ENCODE measurements at places on chromosomes 13 and 19.

- no peak for DNase-seq
These were observed 2172.2 kb downstream of the PCDH9 start for GRCh38 chr13:65057986-65058385.

- no peak for DNase-seq
These were observed 168.1 kb upstream of the SOX21 start for GRCh38 chr13:94880463-94880862.

DNA sequence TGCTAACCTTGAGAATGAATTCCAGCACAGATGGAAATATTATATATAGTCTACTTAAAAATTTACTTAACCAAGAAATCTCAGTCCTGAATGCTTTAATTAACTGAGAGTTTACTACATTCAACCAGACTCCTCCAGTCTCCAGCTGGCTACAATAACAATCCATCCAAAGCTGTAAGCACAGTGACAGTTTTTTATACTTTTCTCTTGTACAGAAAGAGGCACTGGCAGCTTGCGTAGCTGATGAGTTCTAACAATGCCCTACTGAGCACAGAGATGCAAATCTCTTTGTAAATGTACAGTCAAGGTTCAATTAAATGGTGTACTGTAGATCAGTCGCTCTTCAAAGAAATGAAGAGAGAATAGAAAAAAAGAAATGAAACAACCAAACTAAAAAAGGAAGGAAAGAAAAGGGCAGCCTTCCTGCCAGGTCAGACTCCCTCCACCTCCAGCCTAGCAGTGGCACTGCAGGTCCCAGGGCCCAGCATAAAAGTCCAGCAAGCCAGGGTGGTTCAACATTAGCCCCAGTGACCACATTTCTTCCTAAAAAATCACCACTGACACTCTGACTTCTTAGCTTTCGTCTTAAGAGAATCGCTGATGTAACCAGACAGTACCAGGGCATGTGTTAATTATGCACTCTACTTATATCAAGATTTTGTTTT lies 88.4 kb downstream of the SACS start:
- no peak for DNase-seq

GRCh38 chr13:31891472-31891871 lies 140.1 kb upstream of the FRY start:
- no peak for DNase-seq

DNA sequence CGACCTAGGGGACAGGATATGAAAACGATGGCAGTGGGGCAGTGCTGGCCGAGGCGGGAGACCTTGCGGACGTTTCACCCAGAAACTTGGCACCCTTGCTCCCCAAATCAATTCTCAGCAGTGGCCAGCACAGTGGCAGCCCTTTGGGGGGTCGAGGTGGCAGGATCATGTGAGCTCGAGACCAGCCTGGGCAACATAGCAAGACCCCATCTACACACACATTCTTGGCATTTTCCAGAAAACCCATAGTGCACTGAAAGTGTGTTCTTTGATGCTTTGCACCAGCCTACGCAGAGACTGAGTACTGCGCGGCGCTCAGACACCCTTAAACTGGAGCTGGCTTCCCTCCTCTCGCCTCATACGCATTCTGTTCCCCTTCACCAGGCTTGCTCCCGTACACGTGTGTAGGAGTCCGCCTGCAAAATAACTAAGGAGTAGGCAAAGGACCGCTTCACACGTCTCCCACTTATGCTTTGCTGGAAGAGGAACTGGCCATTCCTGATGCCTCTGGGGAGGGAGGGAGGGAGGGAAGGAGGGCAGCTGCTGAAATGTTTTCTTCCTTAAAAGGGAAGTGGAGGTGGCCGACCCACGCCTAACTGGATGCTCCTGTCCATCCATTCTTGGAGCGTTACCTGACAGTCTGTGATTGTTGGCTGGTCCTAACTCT lies 23.5 kb upstream of the MIER2 start:
- DNase-seq, result no peak

- peak; percentile 22 for DNase-seq
These were observed 4.4 kb upstream of the TMEM272 start for GRCh38 chr13:51849145-51850101.

- no peak for DNase-seq
These were observed 9.9 kb upstream of the KLHL26 start for GRCh38 chr19:18626906-18627305.

DNA sequence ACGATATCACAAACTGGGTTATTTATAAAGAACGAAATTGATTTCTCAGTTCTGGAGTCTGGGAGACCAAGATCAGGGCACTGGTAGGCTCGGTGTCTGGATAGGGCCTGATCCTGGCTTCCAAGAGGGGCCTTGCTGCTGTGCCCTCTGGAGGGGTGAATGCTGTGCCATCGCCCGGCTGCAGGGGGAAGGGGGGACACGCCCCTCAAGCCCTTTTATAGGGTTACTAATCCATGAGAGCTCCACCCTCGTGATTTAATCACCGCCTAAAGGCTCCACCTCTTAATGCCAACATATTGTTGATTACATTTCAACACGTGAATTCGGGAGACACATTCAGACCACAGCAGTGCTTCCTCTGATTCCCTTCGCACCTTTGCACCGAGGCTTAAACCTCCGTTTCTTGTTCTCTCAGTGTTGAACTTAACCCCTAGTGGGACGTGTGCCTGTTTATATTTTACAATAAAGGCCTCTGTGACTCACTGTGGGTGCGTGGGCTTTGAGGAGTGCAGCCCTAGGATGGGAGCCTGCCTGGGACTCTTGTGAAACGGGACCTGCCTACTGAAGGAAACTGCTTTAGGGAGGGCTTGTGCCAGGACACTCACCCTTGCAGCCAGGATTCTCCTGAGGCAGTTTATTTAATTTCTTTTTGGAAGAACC lies 52.4 kb upstream of the SPATA13 start:
- no peak for DNase-seq

DNA sequence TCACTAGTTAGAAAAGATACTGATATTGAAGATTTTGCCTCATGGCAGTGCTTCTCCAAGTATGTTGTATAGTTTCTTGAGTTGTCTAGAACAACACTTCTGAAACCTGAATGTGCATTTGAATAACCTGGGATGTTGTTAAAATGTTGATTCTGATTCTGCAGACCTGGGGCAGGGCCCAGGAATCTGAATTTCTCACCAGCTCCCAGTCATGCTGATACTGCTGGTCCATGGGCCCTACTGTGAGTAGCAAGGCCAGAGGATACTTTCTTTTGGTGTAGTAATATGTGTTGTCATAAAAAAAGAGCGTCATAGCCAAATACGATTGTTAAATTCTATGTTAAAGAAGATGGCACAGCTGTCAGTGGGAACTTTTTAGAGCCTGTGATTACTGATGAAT lies 41.6 kb upstream of the C1QTNF9 start:
- DNase-seq, result no peak

DNA sequence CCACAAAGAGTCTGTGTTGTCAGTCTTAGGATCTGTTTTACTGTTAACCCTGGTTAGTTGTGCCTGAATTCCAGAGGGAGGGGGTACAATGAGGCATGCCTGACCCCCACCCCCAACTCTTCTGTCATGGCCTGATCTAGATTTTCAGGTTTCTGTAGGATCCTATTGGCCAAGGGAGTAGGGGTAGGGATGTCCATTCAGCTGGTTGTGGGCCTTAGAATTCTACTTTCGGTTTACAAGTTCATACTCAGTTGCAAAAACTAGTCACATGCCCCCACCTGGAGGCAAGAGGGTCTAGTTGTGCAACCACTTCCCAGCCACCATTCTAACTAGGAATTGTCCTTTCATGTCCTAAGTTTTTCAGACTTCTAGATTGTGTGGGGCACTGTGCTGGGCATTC lies 94.3 kb upstream of the MBNL2 start:
- DNase-seq, result no peak

Data from GM06990 (cell line).